Activated CD8-positive, alpha-beta T cell treated with anti-CD3 and anti-CD28 coated beads for 36 hours (primary cell): ENCODE measurements at places on chromosomes 4 and X.

DNA sequence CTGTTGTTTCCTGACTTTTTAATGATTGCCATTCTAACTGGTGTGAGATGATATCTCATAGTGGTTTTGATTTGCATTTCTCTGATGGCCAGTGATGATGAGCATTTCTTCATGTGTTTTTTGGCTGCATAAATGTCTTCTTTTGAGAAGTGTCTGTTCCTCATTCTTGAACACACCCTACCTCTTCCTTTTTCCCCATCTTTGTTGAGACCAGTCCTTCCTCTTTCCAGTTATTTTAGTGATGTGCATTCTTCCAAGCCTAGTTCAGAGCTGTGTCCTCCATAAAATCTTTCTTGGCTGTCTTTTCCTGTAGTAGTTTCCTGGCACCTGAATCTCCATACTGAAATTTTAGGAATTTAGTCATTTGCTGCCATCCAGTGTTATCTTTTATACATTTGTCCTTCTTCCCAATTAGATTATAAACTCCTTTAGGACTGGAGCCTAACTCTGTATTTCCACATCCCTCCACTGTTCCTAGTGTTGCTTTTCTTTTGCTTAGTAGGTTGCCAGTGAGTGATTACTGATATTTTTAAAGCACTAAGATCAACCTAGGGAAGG is 11.4 kb downstream of the FHIP1A start:
- H3K36me3 ChIP-seq = no peaks in the 10 kb centered on the region
- H3K27me3 ChIP-seq = peaks cover 17% of the 10 kb centered on the region
- no peak overlapping the region for H3K4me3 ChIP-seq
- H3K4me1 ChIP-seq = no peaks in the 10 kb centered on the region
- DNase-seq = no peak
- H3K27ac ChIP-seq = no peak overlapping the region

DNA sequence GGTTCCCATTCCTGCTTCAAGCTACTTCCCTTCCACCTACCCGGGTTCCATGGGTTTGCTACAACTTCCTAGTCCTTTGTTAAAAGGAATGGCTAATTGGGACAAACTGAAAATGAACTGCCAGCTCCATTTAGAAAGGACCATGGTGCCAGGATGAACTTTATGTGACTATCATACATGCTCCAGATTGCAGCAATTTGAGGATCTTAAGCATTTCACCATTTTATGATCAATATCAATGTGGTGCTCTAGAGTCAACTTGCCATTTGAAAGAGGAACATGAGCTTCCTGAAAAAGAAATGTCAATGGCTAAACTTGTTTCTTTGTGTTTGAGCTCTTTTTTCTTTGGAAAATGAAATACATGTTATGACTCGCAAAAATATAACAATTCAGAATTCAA is 92.7 kb upstream of the IL15 start:
- H3K4me1 ChIP-seq = no peaks in the 10 kb centered on the region
- no peak overlapping the region for H3K4me3 ChIP-seq
- no peak for DNase-seq
- peaks cover 1% of the 10 kb centered on the region for H3K27me3 ChIP-seq
- H3K36me3 ChIP-seq = no peaks in the 10 kb centered on the region

DNA sequence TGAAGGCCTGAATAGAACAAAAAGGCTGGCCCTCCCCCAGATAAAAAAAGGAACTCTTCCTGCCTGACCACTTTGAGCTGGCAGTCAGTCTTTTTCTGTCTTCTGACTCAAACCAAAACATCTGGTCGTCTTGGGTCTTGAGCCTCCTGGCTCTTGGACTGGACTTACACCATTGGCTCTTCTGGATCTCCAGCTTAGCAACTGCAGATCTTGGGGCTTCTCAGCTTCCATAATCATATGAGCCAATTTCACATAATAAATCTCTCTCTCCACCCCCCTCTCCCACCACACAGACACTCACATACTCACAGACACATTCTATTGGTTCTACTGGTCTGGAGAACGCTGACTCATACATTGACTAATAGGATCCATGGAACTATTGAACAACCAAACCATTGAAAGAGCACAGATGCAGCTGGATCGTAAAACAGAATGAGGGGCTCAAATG is 15.6 kb upstream of the CWH43 start:
- DNase-seq = peak; percentile 6
- H3K4me1 ChIP-seq = no peaks in the 10 kb centered on the region
- no peak overlapping the region for H3K4me3 ChIP-seq
- peaks cover 1% of the 10 kb centered on the region for H3K27me3 ChIP-seq
- no peak overlapping the region for H3K27ac ChIP-seq

DNA sequence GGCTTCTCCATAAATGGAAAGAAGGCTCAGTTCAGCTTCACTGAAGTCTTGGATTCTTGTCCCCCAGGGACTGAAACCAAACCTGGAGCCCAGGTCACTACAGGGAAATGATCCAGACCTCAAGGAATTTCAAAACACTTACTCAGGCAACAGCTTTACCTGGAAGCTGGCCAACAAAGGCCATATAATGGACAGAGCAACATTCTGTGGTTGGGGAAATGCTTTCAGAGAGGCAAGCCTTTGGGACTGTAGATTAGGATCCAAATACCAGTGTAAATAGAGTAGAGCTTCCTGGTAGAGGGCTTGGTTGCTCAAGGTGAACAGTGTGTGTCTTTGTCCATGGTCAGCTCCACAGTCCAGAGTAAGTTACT is 57.0 kb upstream of the PROM1 start:
- no peaks in the 10 kb centered on the region for H3K36me3 ChIP-seq
- H3K27ac ChIP-seq = no peak overlapping the region
- no peak for DNase-seq
- H3K27me3 ChIP-seq = peaks cover 4% of the 10 kb centered on the region
- no peak overlapping the region for H3K4me3 ChIP-seq

DNA sequence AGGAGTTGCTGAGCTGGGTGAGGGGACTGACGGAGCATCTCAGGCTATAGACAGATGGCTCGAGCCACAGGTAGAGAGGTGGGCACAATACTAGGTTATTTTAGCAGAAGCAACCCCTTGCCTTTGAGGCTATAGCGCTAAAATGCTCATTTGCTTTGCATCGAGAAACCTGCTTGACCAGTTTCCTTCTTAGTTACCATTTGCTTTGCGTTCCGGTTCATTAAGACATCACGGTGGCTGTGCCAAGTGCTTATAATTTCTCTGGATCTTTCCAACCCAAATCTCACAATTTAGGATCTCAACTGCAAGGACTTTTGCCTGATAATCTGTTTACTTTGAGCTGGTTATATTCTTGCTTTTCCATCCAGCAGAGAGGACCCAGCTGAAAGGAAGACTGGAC is 40.8 kb downstream of the DLG3 start:
- no peak overlapping the region for H3K27ac ChIP-seq
- H3K27me3 ChIP-seq = no peaks in the 10 kb centered on the region
- no peak for DNase-seq
- H3K4me3 ChIP-seq = no peak overlapping the region
- H3K4me1 ChIP-seq = no peaks in the 10 kb centered on the region
- peaks cover 6% of the 10 kb centered on the region for H3K36me3 ChIP-seq

DNA sequence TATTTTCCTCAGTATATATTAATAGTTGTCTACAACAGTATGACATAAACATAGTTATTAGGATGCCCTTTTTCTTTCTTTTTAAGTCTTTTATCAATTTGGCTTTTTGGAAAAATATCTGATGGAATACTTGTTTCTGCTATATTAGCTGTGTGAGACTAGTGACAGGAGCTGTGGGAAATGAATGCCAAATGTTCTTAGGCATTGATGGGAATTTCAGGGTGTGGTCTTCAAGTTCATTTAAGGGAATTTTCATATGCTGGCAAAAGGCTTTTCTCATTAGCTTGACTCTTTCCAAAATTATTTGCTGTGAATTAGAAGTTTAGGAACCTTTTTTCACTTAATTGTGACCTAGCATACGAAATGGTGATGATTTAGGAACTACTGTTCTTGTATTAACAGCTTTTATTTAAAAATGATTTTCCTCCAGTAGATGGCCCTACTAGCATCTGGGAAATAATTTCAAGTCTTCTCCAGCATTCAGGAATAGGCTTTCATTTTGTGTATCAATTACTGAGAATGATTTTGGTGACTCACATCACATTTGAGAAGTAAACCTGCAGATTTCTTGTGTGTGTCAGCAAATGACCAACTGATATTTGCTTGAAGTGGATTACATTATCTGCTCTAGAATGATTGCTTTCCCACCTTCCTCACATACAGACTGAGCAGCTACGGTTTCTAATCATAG is 70.9 kb downstream of the HTT start:
- H3K27ac ChIP-seq = no peak overlapping the region
- H3K4me1 ChIP-seq = no peaks in the 10 kb centered on the region
- H3K4me3 ChIP-seq = no peak overlapping the region

DNA sequence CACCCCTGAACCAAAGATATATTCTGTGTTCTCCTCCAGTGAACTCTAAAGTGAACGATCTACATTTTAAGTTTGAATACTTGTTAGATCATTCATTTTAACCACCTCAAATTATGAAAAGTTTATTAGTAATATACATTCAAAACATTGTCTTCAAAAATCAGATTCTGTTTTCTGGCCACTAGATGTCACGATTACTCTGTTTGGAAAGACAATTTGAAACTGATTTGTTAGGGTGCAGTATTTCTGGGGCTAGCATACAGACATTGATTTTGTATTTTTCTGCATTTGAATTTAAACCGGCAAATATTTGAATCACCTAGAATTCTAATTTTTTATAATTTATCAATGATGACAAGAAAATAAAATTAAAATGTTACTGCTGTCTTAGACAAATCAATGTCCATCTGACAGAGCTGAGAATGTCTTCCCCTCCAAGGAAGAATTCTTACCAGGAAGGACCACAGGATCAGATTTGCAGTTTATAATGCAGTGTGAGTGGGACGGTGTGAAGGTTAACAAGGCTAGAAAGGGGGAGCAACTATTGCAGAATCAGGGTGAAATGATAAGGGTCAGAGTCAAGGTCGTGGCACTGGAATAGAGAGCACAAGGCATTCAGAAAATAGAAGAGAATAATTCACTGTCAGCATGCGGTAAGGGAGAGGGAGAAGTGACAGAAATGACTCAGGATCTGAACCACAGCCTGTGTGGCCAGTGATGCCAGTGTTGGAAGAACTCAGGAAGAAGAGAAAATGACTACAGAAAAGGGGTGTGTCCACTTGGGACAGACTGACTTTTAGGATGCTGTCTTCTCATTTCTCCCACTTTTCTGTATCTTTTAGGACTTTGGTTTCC is 91.6 kb downstream of the ANXA10 start:
- no peaks in the 10 kb centered on the region for H3K27me3 ChIP-seq
- H3K27ac ChIP-seq = no peak overlapping the region
- no peak overlapping the region for H3K4me3 ChIP-seq
- no peaks in the 10 kb centered on the region for H3K36me3 ChIP-seq

DNA sequence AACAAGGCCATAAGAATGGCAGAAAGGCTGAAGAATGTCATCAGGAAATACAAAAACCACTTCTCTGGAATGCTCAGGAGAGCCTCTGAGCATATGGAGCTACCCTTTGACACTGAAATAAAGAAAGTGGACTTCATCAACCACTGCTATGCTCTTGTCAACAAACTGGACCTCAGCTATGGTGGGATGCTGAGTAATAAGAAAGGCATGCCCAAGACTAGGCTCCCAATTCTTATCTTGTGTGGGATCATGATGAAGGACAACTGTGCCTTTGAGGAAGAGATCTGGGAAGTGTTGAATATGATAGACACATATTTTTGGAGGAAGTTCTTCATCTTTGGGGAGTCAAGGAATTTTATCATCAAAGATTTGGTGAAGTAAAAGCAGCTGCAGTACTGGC is 86.9 kb upstream of the MAGEB16 start:
- H3K4me3 ChIP-seq = no peak overlapping the region
- no peak overlapping the region for H3K27ac ChIP-seq
- H3K27me3 ChIP-seq = no peaks in the 10 kb centered on the region
- H3K4me1 ChIP-seq = no peaks in the 10 kb centered on the region
- H3K36me3 ChIP-seq = no peaks in the 10 kb centered on the region

DNA sequence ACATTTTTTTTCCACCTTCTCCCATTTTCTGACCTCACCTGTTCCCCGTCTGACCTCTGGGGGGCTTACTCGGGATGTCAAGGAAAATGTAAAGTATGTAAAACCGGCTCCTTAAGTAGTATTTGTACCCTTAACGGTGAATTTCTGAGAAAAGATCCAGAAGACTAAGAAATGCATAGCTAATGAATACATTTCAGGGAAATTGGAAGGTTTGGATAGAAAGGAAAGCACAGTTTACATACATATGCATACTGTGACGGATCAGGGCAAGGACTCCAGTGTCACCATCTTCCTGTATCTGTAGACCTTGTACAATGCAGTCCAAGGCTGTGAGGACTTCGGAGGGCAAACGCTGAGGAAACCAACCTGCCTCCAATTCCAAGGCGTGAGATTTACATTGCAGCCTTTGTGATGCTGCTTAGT is 2185.9 kb upstream of the TENM3 start:
- no peaks in the 10 kb centered on the region for H3K36me3 ChIP-seq
- no peak overlapping the region for H3K4me3 ChIP-seq
- no peak overlapping the region for H3K27ac ChIP-seq

DNA sequence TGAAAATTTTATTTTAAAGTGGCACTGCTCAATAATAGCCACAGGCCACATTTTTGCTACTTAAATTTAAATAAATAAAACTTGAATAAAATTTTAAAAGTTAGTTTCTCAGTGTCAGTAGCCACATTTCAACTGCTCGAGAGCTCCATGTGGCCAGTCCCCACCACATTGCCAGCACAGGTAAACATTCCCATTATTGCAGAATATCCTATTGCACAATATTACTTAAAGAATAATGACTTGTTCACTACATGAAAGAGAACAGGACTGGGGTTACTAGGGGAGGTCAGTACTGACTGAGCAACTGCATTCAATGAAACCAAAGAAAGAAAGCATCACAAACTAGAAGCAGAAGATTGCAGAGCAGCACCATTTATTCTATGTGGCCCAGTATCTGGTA is 2201.6 kb upstream of the TENM3 start:
- no peak overlapping the region for H3K4me3 ChIP-seq
- H3K27ac ChIP-seq = no peak overlapping the region
- H3K27me3 ChIP-seq = no peaks in the 10 kb centered on the region

DNA sequence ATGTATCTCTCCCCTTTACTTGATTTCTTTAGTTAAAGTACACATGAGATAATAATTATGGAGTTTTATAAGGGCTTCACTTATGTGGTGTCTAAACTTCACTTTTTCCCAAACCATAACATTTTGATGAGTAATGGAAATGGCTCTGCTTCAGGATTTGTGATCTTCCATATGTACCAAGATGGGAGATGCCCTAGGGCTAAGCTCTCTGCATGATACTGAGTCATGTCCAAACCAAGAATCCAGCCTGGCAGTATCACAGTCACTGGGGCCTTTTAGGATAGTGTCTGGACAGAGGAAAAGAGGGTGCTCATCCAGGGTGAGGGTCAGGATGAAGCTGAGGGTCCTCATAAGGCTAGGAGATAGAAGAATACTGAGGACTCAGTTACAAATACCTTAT is 47.9 kb upstream of the PAGE3 start:
- H3K36me3 ChIP-seq = no peaks in the 10 kb centered on the region
- DNase-seq = no peak
- H3K27ac ChIP-seq = no peak overlapping the region
- H3K27me3 ChIP-seq = no peaks in the 10 kb centered on the region
